ENCODE measurements at places on chromosomes 3 and 15. TPM values are rescaled to one million over a fixed set of nuclear protein-coding genes. Genes with fewer than 3 reads are reported as not detected.

GRCh38 chr3:178393824-178394223 lies 142.4 kb upstream of the KCNMB2 start:
- no peaks in the 10 kb centered on the region for H3K27me3 ChIP-seq
- no peak overlapping the region for H3K4me3 ChIP-seq
- H3K4me1 ChIP-seq, result no peaks in the 10 kb centered on the region

MAN2C1 gene
- 449 TPM for total RNA-seq

DNA sequence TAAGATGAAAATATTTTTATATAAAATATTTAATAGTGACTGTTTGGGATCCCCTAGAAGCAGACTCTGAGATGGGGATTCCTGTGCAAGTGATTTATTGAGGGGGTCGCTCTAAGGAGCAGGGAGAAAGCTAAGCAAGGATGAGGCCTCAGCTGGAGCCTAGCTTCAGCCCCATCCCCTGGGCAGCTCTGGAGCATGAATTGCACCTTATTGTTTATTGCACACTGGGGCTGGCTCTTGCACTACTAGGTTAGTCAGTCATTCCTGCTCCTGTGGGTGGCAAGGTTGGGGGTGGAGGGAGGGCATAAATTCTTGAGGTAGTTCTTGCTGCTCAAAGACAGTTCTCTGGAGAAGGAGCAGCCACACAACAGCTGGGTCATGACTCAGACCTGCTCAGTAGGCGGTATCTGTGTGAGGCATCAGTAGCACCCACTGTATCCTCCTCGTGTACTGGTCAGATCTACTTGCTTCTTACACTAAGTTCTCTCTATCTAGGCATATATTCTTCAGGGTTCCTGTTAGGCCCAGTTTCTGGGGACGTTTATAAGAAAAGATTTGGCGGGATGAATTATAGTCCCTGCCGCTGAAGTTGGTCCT lies 27.2 kb upstream of the TNFSF10 start:
- H3K27me3 ChIP-seq, result no peaks in the 10 kb centered on the region
- H3K4me3 ChIP-seq, result no peak overlapping the region
- no peak overlapping the region for H3K27ac ChIP-seq
- peaks cover 28% of the 10 kb centered on the region for H3K4me1 ChIP-seq
- DNase-seq, result peak; percentile 69

DNA sequence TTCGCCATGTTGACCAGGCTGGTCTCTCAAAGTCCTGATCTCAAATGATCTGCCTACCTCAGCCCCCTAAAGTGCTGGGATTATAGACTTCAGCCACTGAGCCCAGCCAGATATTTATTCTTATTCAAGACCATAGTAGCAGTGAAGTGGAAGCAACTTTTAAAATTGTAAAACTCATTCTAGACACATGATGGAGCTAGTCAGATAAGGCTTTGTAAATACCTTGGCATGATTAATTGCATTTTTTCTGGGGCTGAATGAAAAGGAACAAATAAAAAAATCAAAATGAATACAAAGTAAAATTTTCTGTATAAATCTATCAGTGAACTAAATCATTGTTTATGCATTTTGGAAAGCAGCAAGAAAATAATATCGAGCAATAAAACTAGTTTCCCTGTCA lies 4.1 kb upstream of the MYO1E start:
- H3K27me3 ChIP-seq, result peaks cover 10% of the 10 kb centered on the region
- H3K36me3 ChIP-seq, result no peaks in the 10 kb centered on the region
- no peak overlapping the region for H3K4me3 ChIP-seq
- DNase-seq, result no peak

REC114 gene
- not detected for total RNA-seq

DNA sequence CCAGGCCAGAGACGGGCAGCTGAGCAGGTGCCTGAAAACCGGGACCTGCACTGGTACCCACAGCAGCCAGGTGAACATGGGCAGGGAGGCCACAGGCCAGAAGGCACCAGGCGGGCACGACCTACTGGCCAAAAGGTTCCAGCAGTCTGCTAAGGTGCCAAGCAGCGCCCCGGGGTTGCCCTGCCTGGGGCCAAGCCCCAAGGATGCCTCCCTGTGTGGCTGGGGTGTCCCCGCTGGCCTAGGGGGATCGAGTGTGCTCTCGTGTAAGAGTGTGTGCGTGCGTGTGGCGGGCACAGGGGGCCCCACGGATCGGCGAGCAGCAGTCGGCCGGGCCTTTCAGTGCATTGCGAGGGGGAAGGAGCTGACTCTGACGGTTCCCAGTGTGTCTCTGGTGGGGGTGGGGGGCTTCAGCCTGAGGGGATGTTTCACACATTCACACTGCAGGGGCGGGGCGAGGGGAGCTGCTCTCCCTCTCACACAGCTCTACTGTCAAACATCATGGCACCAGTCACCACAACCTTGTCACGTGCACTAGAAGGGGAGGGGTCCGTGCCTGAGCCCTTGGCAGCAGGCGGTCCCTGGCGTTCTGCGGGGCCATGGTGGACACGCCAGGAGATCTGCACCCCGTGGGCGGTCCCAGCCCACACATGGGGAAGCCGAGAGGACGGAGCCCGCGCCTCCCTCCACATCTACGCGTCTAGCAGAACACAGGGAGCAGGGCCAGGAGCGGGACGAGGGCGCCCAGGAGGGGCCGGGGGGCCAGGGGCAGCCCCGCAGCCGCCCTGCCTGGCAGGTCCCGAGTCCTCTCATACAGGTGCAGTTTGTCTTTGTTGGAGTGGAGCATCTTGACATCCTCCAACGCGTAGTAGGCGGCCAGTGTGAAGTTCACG lies 44.5 kb downstream of the RGMA start:
- no peak overlapping the region for H3K4me3 ChIP-seq
- no peaks in the 10 kb centered on the region for H3K36me3 ChIP-seq
- DNase-seq, result no peak
- peaks cover 21% of the 10 kb centered on the region for H3K4me1 ChIP-seq
- no peaks in the 10 kb centered on the region for H3K27me3 ChIP-seq

DNA sequence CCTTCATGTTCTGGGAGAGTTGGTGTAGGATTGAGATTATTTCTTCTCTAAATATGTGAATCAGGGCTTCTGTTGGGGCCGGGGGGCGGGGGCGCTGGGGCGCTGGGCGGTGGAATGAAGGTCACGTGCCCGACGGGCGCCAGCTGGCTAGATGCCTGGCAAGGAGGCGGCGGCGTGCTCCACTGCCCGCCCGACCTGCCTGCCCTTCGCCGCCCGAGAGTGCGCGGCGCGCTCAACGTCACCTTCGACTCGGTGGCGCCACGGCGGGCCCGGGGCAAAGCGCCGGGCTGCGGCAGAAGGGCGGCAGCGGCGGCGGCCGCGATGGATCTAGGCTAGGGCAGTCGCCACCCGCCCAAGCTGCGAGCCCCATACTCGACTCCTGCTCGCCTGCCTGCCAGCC lies 47.0 kb upstream of the LHFPL4 start:
- H3K4me1 ChIP-seq, result no peaks in the 10 kb centered on the region
- H3K27ac ChIP-seq, result no peak overlapping the region
- DNase-seq, result no peak
- H3K4me3 ChIP-seq, result no peak overlapping the region
- no peaks in the 10 kb centered on the region for H3K27me3 ChIP-seq

DNA sequence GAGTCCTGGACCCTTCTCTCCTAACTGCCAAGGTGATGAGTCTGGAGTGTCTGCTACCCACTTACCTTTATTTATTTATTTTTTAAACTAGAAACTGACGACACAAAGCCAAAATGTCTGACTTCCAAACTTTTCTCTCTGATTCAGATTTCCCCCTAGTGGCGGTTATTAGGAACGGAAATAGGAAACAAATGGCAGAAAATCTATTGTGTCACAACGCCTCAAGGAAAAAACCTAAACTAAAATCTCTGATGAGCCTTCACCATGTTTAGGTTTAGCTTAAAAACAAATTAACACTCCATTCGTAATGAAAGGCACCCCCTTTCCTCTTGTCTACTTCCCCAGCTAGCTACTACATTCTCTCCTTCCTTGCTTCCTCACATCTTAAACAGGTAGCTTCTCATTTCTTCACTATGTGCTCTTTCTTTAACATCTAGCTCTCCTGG lies 94.0 kb upstream of the MEX3B start:
- no peak overlapping the region for H3K27ac ChIP-seq
- no peaks in the 10 kb centered on the region for H3K4me1 ChIP-seq
- H3K4me3 ChIP-seq, result no peak overlapping the region
- DNase-seq, result peak; percentile 22
- peaks cover 4% of the 10 kb centered on the region for H3K36me3 ChIP-seq

- H3K4me3 ChIP-seq, result no peak overlapping the region
- DNase-seq, result no peak
- no peak overlapping the region for H3K27ac ChIP-seq
- no peaks in the 10 kb centered on the region for H3K27me3 ChIP-seq
- no peaks in the 10 kb centered on the region for H3K36me3 ChIP-seq
Observed at GRCh38 chr3:193982258-193982659, 153.7 kb upstream of the HES1 start.

- no peaks in the 10 kb centered on the region for H3K4me1 ChIP-seq
- H3K36me3 ChIP-seq, result no peaks in the 10 kb centered on the region
- DNase-seq, result no peak
- no peaks in the 10 kb centered on the region for H3K27me3 ChIP-seq
- H3K27ac ChIP-seq, result no peak overlapping the region
Observed at GRCh38 chr3:126275620-126275904, 81.6 kb downstream of the KLF15 start.

CCR8 gene
- total RNA-seq, result 6.9 TPM

DNA sequence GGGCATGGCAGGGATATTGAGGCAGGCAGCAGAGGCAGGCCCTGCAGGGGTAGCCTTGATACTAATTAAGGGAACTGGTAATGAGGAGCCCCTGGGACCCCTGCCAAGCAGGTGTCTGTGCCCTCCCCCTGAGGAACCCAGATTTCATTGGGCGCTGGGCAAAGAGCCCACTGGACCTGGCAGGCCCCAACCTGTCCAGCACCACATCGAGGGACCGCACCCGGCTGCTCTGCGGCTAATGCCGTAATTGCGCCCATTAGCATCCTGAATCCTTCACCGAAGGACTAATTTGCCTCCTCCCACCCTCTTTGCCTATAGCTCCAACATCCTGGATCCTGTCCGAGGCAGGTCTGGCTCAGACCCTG lies 13.7 kb upstream of the SEMA3B start:
- H3K4me3 ChIP-seq, result no peak overlapping the region
- no peak overlapping the region for H3K27ac ChIP-seq
- H3K4me1 ChIP-seq, result peaks cover 25% of the 10 kb centered on the region
- no peaks in the 10 kb centered on the region for H3K27me3 ChIP-seq

AGTR1 gene
- not detected for total RNA-seq

DNA sequence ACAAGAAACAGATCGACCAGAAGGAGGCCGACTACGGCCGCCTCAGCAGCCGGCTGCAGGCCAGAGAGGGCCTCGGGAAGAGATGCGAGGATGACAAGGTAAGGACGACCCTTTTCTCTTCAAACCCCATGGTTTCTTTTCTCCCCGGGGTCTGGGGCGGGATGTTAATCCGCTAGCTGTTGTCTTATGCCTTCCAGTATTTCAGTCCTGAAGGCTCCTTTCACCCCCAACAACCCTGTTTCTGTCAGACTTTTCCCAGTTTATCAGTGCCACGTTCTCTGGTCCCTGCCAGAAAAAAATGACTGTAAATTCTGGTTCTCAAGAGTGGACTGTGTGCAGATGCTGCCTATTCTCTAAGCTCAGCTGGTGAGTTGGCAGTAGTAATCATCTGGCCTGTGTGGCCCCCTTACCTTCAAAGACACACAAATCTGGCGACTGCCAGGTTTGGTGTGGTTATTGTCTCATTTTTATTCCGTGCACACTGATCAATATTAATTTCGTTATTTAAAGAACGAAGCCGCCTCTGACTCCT lies 806 bp downstream of the GOLM2 start:
- peaks cover 36% of the 10 kb centered on the region for H3K4me1 ChIP-seq
- no peaks in the 10 kb centered on the region for H3K36me3 ChIP-seq
- peak overlapping the region; percentile 82 for H3K27ac ChIP-seq
- no peak for DNase-seq
- H3K27me3 ChIP-seq, result no peaks in the 10 kb centered on the region

- H3K4me3 ChIP-seq, result no peak overlapping the region
- H3K27me3 ChIP-seq, result no peaks in the 10 kb centered on the region
- no peaks in the 10 kb centered on the region for H3K36me3 ChIP-seq
- H3K4me1 ChIP-seq, result peaks cover 19% of the 10 kb centered on the region
Observed at GRCh38 chr3:160368804-160369203, 30.2 kb downstream of the IFT80 start.

All from CD4-positive, alpha-beta memory T cell (primary cell).